ENCODE measurements at places on chromosomes 11 and 22.
A peak's percentile ranks its signal among the peaks of the same experiment; 100 is the strongest.

GRCh38 chr11:134908583-134908982 lies 496.5 kb upstream of the B3GAT1 start:
- no peak for DNase-seq

DNA sequence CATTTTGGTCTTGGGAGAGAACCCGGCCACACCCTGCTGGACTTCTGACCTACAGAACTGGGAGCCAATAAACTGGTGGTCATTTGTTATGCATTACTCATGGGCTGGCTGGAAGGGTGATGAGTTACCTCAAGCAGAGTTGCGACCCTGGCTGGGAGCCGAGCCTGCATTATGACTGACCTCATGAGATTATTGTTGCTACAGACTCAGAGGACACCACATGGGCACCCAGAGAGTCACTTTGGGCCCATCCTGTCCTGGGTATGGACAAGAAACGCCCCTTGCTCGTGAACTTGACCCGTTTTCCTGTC lies 531.7 kb downstream of the TBC1D22A start:
- no peak for DNase-seq

DNA sequence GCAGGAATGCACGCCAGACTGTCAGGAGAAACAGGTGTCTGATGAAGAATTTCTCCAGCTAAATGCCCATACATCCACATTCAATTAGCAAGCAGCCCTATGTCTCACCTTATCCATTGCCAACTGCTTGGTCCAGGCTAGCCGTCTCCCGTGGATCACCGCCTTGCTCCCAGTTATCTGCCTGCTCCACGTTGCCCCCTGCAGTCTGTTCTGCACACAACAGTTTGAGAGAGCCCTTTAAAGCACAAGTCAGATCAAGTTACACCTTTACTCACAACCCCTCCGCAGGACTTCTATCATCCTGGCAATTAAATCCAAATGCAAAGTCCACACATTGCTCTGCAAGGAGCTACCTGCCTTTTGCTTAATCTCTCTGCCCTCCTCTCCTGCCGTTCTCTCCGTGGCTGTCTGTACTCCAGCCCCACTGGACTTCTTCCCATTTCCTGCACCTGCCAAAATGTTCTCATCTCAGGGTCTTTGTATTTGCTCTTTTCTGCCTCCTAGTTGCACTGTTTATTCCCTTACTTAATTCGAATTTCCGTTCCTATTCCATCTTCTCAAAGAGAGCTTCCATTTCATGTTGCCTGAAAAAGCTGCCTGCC lies 185.3 kb upstream of the LARGE1 start:
- no peak for DNase-seq

DNA sequence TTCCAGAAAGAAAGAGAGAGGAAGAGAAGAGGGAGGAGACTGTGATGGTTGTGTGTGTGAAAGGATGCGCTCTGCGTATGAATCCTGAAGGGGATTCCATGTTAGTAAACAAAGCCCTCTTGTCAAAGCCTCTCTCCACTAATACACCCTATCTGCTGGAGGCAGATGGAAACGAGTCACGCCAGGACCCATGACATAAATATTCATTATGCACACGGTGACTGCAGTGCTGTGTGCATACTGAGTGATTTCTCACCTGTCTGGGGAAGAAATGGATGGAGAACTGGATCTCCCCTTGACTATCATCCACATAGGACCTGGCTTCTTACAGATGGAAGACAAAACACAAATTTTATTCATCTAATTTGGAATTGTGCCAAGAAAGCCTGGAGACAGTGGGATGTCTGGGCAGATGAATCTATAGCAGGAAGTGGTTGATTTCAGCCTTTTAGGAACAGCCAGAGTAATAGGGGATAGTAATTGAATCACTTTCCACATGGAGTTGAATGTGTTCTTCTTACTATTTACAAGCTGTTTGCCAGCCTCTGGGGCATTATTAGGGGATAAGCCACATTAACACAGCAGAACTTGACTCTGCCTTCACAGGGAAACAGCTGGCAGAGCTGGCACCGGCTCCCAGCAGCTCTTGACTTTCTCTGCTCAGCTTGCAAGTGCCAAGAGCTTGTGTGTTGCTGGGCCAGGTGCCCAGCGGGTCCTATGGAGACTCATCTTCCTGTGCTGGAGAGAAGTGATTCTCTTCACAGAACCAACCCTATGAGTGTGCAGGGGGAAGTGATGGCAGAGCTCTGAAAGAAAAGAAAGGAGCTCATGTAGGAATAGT lies 9.0 kb downstream of the MTNR1B start:
- no peak for DNase-seq

GRCh38 chr11:106309070-106309684 lies 231.7 kb downstream of the AASDHPPT start:
- DNase-seq = peak; percentile 36

DNA sequence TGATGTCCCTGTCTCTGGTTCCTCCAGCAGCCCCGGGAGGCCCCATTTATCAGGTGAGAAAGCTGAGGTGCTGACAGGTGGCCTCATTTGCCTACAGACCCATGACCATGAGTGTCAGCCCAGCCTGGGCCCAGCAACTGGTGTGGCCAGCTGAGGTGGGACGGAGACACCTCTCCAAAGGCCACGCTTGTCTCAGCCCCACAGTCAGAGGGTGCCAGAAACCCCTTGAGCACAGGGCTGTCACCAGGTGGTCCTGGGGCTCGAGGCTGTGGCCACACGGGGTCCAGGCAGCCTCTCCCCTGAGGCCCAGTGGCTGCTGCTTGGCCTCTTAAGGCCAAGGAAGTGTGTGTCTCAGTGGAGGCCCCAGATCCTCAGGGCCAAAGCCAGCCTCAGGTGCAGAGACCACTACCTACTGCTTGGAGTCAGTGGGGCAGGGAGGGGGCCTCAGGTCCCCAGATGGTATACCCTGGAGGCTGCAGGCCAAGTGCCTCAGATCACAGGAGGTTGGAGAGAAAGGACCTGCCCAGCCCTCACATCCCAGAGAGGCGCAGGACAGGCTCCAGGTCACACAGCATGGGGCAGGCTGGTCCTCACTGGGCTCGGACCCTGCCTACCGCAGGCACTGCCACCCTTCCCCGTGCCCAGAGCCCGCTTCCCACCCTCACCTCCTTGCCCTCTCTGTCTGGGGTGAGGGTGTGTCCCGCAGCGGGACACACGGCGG lies 11.4 kb downstream of the RAB3IL1 start:
- DNase-seq = no peak

GRCh38 chr11:36296884-36297543 lies 926 bp downstream of the PRR5L start:
- DNase-seq = no peak

DNA sequence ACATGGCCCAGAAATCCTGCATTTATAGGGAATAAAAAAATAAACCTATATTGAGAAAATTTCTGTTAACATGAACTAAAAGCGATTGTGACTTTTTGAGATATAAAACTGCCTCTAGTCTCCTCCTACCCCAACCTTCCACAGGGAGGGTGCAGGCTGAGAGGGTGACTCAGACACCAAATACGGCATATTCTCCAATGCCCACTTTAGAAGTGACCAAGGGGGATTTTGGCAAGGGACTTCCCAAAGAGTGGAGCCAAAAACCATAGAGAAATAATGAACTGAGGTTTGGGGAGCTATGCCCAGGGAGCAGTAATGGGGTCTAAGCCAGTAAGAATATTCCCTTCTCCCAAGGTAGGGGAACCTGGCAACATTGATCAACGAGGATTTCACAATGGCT lies 124.9 kb upstream of the ZC3H12C start:
- no peak for DNase-seq

DNA sequence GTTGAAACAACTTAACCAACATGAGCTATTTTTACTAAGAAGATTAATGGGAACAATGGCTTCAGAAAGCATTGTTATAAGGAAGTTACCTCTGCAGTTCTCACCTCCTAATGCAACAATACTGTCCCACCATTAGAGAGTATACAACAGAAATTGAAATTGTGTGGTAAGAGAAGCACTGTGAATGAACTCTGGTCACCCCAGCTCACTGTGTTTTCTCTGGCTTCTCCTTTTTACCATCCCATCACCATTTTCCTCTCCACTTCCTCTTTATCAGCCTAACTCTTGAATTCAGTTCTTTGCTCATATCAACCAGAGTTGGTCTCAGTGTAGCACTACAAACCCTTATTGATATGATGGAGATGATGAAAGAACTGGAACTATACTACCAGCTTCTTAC lies 138.0 kb upstream of the POU2AF2 start:
- DNase-seq = peak; percentile 61

DNA sequence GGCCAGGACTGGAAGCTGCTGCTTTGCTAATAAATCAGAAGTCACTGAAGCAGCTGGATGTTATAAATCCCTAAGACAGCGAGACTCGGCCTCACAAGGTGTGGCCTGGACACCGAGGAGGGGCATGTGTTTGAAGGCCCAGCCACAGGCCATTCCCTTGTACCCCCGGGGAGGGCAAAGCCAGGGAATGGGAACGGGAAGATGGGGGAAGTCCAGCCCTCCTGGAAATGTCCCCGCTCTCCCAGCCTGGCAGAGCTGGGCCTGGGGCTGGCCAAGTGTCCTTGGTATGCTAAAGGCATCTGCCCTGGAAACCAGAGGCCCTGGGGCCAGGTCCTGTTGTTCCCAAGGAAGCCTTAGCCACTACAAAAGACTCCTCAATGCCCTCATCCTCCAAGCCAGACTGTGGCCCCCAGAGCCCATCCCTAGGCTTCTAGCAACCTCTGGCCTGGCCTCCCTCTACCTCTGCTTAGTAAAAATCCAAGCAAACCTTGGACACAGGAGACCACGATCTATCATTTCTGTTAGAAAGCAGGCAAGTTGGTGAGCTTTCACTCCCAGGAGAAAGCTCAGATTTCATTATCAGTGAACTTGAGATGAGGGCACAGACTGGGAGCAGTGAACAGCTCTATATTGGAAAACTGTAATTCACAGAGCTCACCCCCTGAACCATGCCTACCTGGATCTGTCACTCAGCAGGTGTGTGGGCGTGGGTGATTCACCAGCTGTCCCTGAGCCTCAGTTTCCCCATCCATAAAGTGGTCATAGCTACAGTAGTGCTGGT lies 11.0 kb downstream of the CHST1 start:
- DNase-seq = no peak

Measured in Kasumi-1 (cell line).